NCI-H1436 treated with DMSO at 0.1 percent for 48 hours (cell line): ENCODE measurements at places on chromosomes 7 and 10.

GRCh38 chr7:72015136-72015535 is 397.0 kb downstream of the CALN1 start:
- DNase-seq = no peak

DNA sequence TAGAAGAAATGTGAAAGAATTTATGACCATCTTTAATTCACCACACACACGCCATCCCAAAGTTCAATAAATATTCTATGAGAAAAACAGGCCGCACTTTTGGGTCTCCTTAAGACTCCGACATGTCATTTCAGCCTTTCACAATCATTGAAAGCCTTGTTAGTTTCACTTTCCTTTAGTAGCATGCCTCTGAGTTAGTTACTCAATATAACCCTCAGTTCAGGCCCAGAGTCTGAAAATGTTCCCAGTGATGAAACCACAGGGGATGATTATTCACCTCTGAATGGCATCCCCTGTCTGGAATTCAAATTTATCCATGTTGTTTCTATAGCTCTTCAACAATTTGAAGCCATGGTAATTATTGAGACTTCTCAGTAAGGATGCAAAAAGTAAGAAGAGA is 278.1 kb upstream of the NRP1 start:
- no peak for DNase-seq

- no peak for DNase-seq
These were observed 289.7 kb downstream of the TCF7L2 start for GRCh38 chr10:113239566-113240350.

DNA sequence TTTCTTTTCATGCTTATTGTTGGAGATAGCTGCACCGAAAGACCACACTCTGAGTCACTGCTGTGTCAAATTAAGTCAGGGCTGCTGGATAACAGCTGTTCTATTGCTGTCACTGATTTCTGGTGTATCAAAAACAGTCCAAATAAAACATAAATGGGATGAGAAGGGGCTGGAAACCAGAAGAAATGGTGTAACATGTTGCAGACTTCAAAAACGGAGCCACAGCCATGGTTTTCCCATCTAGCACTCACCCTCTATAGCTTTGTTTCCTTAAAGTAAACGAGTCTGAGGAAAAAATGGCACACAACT is 103.3 kb upstream of the DIP2C start:
- no peak for DNase-seq

- no peak for DNase-seq
These were observed 94.0 kb downstream of the MBL2 start for GRCh38 chr10:52678611-52679010.

- DNase-seq = no peak
These were observed 221.1 kb downstream of the SEMA3E start for GRCh38 chr7:83427884-83428283.

DNA sequence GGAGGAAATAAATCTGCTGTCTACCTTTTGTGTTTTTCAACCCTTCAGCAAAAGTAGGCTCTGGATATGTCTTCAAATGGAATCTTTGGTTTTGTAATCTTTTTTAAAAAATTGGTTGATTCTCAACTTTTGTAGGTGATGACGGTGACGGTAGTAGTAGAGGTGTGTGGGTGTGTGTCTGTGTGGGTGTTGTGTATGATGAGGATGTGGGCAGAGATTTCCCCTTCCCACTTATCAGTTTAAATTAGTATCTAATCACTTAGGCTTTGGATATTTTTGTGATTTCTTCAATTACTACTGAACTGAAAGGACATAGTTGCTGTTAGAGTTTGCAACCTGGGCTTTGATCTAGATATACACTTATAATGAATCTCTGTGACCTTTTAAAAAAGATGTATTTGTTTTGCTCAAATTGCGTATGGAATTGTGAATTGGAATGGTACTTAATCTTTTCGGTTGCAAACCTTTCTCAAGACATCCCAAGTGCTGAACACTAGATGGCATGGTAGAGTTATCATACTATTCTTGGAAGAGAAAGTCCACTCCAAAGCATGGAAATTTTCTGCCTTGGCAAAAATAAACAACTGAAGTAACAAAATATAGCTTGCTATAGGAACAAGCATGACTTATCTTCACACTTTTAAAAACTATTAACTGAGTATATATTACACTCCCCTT is 51.9 kb upstream of the A1CF start:
- no peak for DNase-seq
